ENCODE measurements at places on chromosomes 6 and 20.

GRCh38 chr6:81562169-81562568 is 190.3 kb downstream of the TENT5A start:
- peak; percentile 84 for DNase-seq

GRCh38 chr6:138837246-138837645 is 41.4 kb downstream of the ECT2L start:
- DNase-seq, result no peak

- peak; percentile 68 for DNase-seq
These were observed 76.2 kb downstream of the ATXN1 start for GRCh38 chr6:16684896-16685554.

DNA sequence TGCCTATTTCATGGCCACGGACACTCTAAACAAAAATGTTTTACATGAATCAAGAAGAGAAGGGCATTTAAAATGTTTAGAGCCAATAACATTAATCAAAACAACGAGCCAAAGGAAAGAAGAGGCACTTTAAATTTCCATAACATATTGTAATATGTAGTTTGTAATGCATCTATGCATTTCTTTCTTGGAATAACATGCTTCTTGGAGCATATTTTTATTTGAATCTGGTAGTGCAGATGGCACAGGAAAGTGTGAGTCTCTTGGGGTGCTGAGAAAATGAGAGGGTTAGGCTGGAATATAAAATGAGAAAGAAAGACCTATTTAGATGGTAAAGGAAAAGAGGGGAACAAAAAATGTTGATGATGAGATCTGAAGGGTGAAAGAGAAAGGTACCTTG is 305.4 kb downstream of the BTBD3 start:
- no peak for DNase-seq

DNA sequence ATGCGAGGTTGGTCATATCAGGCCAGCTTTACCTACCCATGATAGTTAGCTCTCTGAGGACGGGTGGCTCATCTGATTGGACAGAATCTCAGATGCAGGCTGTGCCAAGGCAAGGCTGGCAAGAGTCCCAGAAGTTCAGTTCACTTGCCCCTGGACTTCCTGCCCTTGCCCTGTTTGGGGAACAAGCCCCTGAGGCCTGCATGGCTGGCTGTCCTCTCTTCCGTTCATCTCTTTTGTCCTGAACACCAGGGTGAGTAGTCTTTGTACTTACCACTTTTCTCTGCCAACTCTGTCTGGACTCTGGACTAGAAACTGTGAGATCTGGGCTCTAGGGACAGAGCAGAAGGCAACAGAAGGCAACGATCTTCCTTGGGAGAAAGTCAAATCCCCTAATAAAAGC is 769.9 kb downstream of the QKI start:
- no peak for DNase-seq

Data from fibroblast of the aortic adventitia (primary cell).